Stimulated activated naive CD8-positive, alpha-beta T cell treated with anti-CD3 and anti-CD28 coated beads, Interleukin-15, amount 100 ng/mL, for 72 hours (primary cell): ENCODE measurements at places on chromosomes 2 and 18.

DNA sequence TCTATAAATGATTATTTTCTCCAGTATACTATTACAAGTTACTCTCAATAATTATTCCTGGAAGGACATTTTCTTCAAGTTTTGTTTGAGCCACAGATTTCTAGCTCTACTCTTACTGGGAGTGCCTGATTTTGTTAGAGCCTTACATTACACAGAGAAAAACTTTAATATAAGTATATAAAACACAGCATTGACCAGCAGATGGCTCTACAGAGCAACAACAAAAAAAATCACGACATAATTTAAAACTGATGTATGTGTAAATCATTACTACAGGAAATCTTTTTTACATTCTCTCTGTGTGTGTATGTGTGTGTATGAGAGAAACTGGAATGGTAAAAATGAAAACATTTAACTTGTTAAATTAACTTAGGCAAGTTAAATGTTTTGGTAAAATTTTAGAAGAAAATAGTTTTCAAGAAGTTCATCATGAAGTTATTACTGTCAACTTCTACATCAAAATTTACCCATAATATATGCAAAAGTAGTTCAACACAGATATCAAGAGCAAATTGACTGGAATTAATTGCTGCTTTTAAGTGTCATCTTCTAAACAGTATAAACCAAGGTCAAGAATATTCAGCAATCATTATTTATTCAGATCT is 103.3 kb downstream of the MDH1 start:
- DNase-seq, result no peak

DNA sequence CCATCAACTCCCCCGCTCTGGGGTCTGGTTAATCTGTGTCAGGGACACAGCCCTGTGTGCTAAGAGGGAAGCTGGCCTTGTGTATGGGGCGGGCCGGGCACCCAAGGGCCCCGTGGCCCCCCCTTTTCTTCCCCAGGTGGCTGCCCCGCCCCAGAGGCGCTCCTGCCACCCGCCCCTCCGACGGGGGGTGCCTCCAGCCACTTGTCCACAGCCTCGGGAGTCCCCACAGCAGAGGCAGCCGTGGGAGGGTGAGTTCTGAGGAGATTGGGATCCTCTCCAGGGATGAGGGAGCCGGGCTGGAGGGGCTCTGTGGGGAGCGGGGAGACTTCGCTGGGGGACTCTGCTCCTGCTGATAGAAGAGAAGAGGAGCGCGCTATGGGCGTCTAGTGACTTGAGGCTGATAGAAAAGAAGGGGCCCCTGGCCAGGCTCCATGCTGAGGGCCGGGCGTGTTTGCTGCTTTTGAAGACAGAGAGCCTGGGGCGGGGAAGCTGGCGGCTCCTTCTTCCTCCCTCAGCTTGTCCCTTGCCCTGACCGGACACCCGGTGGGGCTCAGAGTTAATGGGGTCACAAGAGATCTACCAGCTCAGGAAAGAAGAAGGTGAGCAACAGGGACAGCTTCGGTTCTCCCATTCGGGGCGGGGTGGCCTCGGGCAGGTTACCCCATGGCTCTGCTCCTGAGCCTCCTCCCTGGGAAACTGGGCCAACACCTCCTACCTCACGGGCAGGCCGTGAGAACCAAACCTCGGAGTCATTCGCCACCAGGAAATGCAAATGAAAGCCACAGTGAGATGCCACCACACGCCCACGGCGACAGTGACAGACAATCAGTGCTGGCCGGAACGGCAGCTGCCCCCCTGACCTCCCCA is 89.4 kb upstream of the TAF1B start:
- DNase-seq, result peak; percentile 42

GRCh38 chr2:140680862-140681261 is 1450.0 kb downstream of the LRP1B start:
- no peak for DNase-seq

DNA sequence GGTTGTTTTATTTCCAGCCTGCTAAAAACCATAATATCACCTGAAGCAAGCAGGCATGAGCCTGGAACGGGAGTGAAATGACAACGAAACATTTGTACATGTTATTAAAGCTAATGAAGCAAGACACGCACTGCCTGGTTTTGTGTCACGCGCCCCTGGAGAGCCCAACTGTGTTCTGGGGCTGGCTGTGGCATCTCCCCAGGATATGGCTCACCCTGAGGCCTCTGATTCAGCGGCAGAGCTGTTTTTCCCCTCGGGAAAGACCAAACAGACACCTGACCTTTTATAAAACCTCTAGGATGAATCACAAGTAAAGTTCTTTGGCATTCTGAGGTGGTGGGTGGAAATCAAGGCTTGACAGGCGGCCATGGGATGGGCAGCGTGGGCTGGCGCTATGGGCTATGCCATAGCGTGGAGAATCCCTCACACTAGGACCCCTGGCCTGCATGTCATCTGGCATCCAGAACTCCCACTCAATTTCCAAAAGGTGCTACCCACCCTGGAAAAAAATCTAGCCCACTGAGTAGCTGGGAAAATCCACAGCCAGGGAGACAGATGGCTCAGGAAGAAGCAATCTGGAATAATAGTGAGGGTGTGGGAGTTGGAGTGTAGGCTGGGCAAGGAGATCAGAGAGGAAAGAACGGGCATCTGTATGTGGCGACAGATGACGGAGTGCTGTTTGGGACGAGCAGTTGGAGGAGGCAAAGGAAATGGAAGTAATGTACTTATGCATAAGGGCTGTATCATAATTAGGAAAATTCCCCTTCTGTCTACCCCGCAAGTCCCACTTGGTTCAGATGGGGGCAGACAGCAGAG is 262.0 kb downstream of the AFF3 start:
- no peak for DNase-seq

DNA sequence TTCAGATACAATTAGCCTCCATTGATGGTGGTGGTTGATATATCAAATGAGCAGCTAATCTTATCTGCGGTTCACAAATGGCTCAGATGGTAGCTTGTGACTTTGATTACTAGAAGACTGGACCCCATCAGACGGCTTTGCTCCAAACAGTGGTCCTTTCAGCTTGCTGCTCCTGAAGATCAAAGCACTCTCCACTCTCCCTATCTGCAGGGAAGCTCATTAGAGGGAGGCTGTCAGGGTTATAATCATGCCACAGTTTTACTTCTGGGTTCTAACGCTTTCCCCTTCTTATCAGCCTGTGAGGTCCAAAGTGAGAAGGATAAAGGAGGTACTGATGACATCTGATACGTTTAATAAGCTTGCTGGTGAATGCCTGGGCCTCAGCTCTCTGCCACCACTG is 247.1 kb upstream of the NT5C1B start:
- no peak for DNase-seq

DNA sequence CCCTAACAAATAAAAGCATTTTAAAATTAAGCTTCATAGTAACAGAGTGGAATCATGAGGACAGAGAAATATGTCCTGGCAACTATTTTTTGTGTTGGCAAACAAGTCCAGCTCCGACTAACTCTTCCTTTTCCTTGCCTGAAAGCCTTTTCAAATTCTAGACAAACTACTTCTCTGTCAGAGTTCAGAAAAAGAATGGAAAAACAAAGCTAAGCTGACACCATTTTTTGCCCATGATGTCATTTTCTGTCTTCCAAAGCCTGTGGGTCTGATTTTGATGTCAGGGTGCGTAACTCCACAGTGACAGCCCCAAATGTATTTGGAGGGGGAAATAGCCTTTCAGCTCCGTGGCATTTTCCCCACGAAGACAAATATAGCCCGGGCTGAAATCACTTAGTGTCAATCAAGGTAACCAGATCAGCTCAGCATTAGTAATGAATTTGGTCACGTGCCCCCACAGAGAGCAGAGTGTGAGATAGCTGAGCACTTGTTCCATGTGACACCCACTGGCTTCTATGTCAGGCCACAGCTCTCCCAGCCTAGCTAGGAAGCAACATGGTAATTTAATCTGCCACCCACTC is 233.0 kb upstream of the SIX2 start:
- DNase-seq, result no peak

GRCh38 chr2:29987146-29987545 is 65.8 kb upstream of the ALK start:
- no peak for DNase-seq

- no peak for DNase-seq
These were observed 19.0 kb downstream of the ACVR2A start for GRCh38 chr2:147863835-147864234.
